ENCODE measurements at places on chromosomes 12 and 14.

- no peak for DNase-seq
These were observed 2.3 kb upstream of the M6PR start for GRCh38 chr12:8951744-8952143.

GRCh38 chr14:56797569-56798446 is 12.5 kb downstream of the OTX2 start:
- DNase-seq, result no peak

DNA sequence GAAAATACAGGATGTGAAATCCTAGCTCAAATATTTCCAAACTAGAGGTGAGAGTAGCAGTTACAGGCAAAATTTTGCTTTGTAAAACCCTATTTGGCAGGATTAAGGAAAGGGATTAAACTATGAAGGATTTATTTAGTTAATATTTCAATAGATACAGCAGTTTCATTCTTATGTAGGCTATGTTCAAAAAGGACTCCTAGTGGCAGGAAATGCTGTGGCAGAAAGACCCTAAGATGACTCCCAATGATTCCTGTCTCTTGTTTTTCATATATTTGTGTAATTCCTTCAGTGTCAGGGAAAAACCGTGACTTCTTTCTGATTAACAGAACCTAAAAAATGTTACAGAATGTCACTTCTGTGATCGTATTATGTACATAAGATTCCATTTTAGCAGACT is 299.5 kb upstream of the RPL10L start:
- DNase-seq, result no peak

DNA sequence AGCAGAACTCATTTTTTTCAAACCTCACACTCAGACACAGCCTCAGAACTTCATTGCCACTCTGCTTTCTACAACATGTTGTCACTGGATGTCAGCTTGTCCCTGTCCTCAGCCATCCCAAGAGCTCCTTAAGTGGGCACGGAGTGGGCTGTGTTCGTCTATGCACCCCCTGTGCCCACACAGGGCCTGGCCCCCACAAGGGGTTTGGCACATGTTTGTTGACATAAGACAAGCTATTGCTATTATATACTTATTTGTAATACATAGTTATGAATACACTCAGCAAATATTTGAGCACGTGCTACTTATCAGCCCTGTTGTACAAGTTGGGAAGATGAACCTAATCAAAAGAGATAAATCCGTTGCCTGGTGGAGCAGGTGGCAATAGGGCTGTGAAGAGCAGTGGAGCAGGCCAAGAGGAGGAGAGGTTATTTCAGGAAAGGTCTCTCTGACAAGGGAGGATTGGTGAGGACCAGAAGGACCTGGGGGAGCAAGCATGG is 4.3 kb upstream of the BDKRB1 start:
- no peak for DNase-seq
